NCI-H1930 (cell line): ENCODE measurements at places on chromosomes 11 and 22.

GRCh38 chr22:43164636-43165035 is 13.3 kb downstream of the TSPO start:
- no peak for DNase-seq

GRCh38 chr22:47594836-47595521 is 832.5 kb downstream of the TBC1D22A start:
- DNase-seq: no peak

GRCh38 chr11:74288911-74289310 is 22.5 kb downstream of the P4HA3 start:
- DNase-seq: no peak

- DNase-seq: no peak
Measured at GRCh38 chr11:73317373-73317772, 9.3 kb downstream of the ARHGEF17 start.

DNA sequence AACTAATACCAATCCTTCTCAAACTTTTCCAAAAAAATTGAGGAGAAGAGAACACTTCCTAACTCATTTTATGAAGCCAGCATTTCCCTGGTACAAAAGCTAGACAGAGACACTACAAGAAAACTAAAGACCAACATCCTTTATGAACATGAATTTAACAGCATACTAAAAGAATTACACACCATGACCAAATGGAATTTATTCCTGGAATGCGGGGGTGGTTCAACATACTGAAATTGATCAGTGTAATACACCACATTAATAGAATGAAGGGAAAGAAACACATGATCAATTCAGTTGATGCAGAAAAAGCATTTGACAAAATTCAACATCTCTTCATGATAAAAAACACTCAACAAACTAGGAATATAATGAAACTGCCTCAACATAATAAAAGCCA is 148.1 kb downstream of the WNT7B start:
- no peak for DNase-seq

DNA sequence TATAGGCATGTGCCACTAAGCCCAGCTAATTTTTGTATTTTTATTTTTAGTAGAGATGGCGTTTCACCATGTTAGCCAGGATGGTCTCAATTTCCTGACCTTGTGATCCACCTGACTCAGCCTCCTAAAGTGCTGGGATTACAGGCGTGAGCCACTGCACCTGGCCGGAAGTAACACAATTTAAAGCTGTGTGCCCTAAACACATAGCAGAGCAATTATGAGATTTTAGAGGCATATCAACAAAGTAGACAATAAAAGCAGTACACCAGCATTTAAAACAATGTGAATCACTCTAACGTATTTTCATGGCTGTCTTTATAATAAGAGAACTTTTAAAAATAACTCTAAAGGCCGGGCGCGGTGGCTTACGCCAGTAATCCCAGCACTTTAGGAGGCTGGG is 42.4 kb downstream of the PRR14L start:
- no peak for DNase-seq

DNA sequence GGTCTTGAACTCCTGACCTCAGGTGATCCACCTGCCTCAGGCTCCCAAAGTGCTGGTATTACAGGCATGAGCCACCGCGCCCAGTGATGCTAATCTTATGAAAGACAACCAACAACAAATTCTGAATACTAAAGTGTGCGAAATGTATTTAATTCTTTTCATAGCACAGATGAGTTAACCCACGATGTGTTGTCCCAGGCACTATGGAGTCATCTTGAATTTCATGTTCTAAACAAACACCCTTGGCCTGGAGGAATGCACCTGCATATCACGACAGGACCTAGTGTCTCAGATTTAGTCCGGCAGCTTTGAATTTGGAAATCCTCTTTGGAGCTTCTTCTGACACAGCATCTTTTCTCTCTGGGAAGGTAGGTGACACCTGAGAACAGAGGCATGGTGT is 16.2 kb upstream of the VPREB1 start:
- DNase-seq: no peak
